ENCODE measurements at places on chromosomes 12 and 14. TPM values are rescaled to one million over a fixed set of nuclear protein-coding genes. Genes with fewer than 3 reads are reported as not detected.
A peak's percentile ranks its signal among the peaks of the same experiment; 100 is the strongest.

DNA sequence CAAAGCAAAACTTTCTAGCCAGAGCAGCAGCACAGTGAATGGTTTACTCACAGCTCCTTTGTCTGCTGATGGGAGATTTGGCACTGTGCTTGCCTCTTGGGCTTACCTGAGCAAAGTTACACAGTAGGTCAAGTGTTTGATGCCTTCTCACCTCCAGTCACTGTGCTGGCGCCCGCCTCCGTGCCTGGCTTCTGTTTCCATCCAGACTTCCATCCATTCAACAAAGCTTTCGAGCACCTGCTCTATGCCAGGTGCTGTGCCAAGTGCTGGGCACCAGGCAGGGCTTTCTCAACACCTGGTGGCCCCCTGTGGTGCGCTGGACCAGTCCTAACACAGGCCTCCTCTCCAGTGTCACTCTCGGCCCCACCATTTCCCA is 199.2 kb upstream of the EEA1 start:
- no peak for DNase-seq

GRCh38 chr14:54877015-54877702 is 25.5 kb downstream of the GCH1 start:
- peak; percentile 89 for DNase-seq

GRCh38 chr12:117367006-117367638 is 5.7 kb upstream of the NOS1 start:
- DNase-seq: peak; percentile 89

DNA sequence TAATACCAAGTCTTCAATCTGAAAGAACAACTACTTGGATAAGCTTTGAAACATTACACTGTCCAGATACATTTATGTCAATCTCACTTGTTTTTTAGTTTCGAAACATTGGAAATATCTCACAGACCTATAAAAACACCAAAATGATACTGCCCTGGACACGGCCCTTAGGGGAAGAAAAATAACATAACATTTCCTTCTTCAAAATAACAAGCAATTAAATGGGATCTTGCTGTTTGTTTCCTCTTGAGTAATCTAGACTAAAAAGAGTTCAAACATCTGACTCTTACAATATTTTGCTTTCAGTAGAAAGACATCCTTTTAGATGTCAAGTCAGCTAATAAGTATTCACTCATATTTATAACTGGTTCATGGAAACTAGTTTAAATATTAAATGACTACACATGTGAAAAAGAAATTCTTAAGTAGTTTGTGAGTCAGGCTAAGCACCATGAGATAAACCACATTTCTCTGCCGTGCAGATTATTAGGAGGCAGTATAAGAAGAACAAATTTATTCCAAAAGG is 87.5 kb downstream of the EPS8 start:
- peak; percentile 34 for DNase-seq

- no peak for DNase-seq
Observed at GRCh38 chr12:14962153-14962539, 745 bp upstream of the ARHGDIB start.

DNA sequence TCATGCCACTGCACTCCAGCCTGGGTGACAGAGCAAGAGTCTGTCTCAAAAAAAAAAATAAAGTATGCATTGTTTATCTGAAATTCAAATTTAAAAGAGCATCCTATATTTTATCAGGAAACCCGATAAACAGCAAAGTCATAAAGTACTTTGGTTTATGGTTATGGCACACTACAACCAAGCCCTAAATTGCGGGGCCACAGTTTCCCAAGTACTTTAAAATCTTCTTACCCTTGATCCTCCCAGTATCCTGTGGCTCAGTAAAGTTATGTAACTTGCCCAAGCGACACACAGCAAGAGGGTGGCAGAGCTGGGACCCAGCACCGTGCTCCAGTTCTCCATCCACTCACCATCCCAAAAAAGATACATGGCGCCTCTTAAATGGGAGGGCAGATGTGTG is 35.2 kb downstream of the KSR2 start:
- no peak for DNase-seq

Gene AGAP2
- under 0.01 TPM for total RNA-seq

Gene ASIC1
- 0.14 TPM for total RNA-seq

- no peak for DNase-seq
Observed at GRCh38 chr14:65413739-65414045, 1.2 kb downstream of the FUT8 start.

- DNase-seq: no peak
Observed at GRCh38 chr14:100889641-100890040, 13.9 kb downstream of the RTL1 start.

- no peak for DNase-seq
Observed at GRCh38 chr12:98446682-98447081, 68.7 kb upstream of the TMPO start.

DNA sequence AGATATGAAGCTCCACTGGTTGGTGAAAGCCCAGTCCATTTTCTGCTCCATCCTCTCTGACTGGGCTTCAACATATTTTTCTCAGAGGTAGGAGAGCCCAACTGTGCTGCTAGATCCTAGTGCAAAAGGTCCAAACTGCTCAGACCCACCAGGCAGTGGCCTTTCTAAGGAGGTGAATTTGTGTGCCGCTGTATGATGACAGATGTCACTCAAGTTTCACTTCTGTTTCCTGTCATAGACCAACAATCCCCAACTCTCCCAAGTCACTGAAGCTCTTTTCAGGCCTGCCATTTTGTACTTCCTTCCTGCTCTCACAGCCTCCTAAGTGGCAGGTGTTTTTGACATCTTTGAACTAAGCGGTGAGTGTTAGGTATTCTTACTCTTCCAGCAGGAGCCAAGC is 16.4 kb upstream of the RNASE4 start:
- DNase-seq: no peak

Gene TROAP
- 4.3 TPM for total RNA-seq

Gene EXOC3L4
- not detected for total RNA-seq

GRCh38 chr12:101700299-101700820 is 2.9 kb downstream of the CHPT1 start:
- DNase-seq: no peak

GRCh38 chr14:95033031-95033430 is 124.3 kb downstream of the DICER1 start:
- no peak for DNase-seq

DNA sequence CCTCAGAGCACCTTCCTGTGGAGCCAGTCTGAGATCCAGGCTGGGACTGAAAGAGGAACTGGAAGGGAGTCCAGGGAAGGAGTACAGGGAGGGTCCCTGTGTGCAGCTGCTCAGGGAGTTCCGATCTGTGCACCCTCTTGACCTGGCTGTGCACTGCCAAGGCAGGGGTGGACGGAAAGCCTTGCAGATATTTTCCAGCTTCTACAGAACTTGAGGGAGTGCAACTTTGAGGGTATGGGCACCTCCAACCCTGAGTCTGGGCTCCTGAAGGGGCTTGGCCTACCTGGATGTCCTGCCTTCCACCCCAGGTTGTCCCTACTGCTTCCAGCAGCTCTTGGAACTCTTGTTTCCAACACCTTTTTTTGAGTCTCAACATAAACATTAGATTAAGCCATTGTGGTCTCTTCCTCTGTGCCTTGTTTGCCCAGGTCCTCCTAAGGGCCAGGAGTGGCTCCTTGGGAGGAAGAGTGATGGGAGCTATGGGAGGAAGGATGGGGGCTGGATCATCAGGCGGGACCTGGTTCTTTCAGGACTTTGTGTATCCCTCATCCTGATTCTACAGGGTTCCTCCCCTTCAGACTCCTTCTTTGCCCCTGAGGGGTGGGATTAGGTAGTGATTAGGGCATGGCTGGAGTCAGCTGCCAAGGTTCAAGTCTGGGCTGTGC is 3.5 kb downstream of the KRT7 start:
- DNase-seq: no peak

DNA sequence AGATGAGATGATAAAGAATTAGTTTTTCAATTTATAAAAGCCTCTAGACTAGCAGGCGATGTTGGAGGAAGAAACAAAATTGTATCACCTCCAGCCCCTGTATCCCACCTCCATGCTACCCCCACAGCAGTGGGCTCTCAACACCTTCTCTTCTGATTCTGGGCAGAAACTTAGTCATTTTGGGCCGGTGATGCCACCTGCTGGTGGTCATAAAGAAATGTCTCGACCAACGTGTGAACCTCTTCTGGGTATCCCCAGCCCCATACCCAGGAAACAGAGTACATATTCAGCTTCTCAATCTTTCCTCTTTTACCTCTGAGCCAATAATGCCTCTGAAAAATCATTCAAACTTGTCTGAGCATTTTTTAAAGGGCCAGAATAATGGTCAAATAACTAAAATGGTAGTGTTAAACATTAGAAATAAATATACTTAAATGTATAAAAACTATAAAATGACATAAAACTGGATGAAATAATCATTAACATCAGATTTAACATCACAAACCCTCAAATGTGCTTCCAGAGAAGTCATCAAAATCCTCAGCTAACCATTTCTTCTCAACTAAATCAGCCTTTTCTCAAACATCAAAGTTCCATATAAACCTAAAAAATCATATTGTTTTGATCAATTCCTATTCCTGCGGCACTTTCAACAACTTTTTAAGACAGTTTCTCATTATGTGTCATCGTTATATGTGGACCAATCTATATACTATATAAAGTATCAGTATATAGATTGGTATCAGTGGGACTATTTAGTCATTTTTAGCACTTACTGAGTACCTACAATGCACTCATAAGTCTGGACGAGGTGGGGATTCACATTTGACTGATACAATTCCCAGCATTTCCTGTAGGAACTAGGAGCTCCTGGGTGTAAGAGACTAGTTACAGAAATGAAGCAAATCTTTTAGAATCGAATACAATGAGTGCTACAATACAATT is 69.4 kb downstream of the ATXN2 start:
- peak; percentile 83 for DNase-seq

Gene LIN7A
- total RNA-seq: 0.19 TPM

DNA sequence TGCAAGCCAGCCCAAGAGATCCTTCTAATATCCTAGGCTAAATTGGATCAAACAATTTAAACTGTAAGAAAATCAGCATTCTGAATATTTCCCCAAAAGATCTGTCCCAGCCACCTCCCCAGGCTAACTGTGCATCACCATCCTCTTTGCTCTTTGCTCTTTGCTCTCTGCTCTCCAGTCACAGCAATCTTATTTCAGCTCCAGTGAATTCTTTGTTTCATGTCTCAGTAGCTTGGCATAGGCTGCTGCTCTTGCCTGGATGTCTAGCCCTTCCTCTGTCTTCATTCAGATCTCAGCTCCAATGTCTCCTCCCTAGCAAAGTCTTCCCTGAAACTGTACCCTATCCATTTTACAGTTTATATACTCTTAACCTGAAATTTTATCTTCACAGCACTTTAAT is 399.8 kb upstream of the USP15 start:
- DNase-seq: no peak
